ENCODE measurements at places on chromosomes 7 and 10. TPM values are rescaled to one million over a fixed set of nuclear protein-coding genes. Genes with fewer than 3 reads are reported as not detected.

GRCh38 chr10:10814069-10814468, 203.6 kb upstream of the CELF2 start:
- H3K27me3 ChIP-seq = no peaks in the 10 kb centered on the region
- H3K4me1 ChIP-seq = no peaks in the 10 kb centered on the region
- DNase-seq = no peak
- no peak overlapping the region for H3K27ac ChIP-seq
- H3K4me3 ChIP-seq = no peak overlapping the region

- DNase-seq = no peak
- no peaks in the 10 kb centered on the region for H3K36me3 ChIP-seq
- H3K27me3 ChIP-seq = no peaks in the 10 kb centered on the region
- no peak overlapping the region for H3K27ac ChIP-seq
These were observed 1.3 kb downstream of the CNNM2 start for GRCh38 chr10:102919246-102919959.

- no peaks in the 10 kb centered on the region for H3K36me3 ChIP-seq
- no peak for DNase-seq
- no peak overlapping the region for H3K4me3 ChIP-seq
- H3K27me3 ChIP-seq = no peaks in the 10 kb centered on the region
These were observed 49.1 kb upstream of the FOXK1 start for GRCh38 chr7:4633012-4633411.

DNA sequence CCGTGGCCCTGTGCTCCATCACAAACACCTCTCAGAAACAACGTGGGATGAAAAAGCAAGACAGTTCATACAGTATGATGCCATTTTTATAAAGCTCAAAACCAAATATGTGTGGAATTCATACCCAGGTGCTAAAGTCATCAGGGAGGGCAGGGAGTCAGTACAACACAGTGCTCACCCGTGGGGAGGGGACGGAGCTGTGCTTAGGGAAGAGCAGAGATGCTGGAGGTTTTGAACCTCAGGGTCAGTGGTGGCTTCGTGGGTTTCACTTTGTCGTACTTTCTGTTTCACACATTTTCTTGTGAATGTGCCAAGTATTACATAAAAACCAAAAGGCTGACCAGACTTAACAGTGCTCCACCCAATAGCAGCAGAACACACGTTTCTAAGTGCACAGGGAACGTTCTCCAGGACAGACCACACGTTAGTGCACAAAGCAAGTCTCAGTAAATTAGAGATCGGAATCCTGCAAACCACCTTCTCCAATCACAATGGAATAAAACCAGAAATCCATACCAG, 21.2 kb downstream of the ZMIZ2 start:
- H3K4me1 ChIP-seq = peaks cover 36% of the 10 kb centered on the region
- 0 out of 2 replicates have a peak overlapping the region, but pooled peaks have one; percentile 14 for H3K4me3 ChIP-seq
- peak; percentile 80 for DNase-seq
- no peak overlapping the region for H3K27ac ChIP-seq
- no peaks in the 10 kb centered on the region for H3K27me3 ChIP-seq
- H3K36me3 ChIP-seq = peaks cover 8% of the 10 kb centered on the region

GRCh38 chr10:130046591-130046990, 64.0 kb downstream of the C10orf143 start:
- no peaks in the 10 kb centered on the region for H3K4me1 ChIP-seq
- no peaks in the 10 kb centered on the region for H3K36me3 ChIP-seq
- no peak overlapping the region for H3K4me3 ChIP-seq
- H3K27ac ChIP-seq = no peak overlapping the region

The IDI1 gene
- total RNA-seq = 85.5 TPM

GRCh38 chr7:7641129-7641663, 644 bp downstream of the UMAD1 start:
- peak overlapping the region; percentile 79 for H3K27ac ChIP-seq
- H3K36me3 ChIP-seq = peaks cover 4% of the 10 kb centered on the region
- H3K27me3 ChIP-seq = no peaks in the 10 kb centered on the region
- no peak for DNase-seq
- H3K4me1 ChIP-seq = no peaks in the 10 kb centered on the region

Data from GM12878 (cell line).